ENCODE measurements at places on chromosomes 6 and 20. TPM values are rescaled to one million over a fixed set of nuclear protein-coding genes. Genes with fewer than 3 reads are reported as not detected.

DNA sequence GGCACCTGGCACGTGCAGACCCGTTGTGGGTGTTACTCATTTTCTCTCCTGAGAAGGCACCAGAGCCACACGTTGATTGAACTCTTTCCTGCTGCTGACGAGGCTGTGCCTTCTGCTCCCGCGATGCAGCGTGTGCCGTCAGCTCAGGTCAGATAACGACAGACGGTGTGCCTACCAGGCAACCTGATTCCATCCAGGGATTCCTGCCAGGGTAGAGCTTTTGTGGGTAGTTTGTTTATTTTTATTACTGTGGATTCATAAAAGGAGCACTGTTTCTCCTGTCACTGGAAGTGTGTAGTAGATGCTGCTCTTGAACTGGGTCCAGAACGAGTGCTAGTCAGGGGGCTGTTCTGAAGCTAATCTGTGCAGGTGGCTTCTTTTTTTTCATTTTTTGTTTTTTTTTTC is 20.7 kb downstream of the PRPF6 start:
- DNase-seq: no peak

DNA sequence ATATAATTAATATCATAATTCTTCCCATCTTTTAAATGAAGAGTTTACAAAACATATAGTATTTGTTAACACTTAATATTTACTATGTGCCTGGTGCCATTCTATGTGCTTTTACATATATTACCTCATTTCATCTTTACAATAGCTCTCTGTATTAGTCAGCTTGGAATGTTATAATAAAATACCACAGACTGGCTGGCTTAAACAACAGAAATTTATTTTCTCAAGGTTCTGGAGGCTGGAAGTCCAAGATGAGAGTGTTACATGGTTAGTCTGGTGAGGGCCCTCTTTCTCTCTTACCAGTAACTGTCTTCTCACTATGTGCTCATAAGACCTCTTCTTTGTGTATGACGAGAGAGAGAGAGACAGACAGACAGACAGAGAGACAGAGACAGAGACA is 110.2 kb downstream of the NKAIN2 start:
- no peak for DNase-seq

GRCh38 chr6:30508890-30509736 is 19.8 kb downstream of the HLA-E start:
- no peak for DNase-seq

GRCh38 chr6:150830439-150831165 is 34.9 kb upstream of the MTHFD1L start:
- DNase-seq: no peak

Gene CD93
- polyA plus RNA-seq: 1.8 TPM

GRCh38 chr6:90065173-90065572 is 170.9 kb downstream of the GJA10 start:
- DNase-seq: no peak

DNA sequence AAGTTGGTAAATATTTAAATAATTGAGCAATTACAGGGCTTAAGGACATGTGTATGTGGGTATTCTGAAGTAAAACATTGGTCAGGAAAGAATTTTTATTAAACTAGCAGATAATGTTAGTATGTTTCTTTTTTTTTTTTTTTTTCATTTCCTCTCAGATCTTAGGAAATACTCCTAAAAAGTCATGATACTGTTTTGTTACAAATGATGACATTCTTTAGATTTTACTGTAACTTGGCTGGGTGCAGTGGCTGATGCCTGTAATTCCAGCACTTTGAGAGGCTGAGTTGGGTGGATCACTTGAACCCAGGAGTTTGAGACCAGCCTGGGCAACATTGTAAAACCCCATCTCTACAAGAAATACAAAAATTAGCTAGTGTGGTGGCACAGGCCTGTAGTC is 41.5 kb downstream of the CDC40 start:
- no peak for DNase-seq

DNA sequence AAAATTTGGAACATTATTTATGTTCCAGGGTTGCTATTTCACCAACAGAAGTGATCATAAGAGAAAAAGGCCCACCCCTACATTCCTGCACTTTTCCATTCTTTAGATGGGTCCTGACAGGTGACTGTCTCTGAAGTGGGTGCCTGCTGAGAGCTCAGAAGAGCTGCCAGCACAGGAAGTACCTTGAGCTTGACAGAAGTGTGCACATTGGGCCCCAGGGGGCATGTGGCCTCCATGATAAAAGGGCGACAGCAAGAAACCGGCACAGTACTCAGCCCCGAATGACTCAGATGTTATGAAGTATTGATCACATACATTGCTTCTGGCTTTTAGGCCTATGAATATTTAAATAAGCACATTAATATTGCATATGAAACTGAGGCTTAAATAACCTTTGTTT is 150.4 kb downstream of the PCSK2 start:
- no peak for DNase-seq

Gene CLVS2
- polyA plus RNA-seq: not detected

- DNase-seq: no peak
These were observed 120.7 kb downstream of the DHX35 start for GRCh38 chr20:39082622-39083398.

Gene OPRL1
- polyA plus RNA-seq: not detected

Gene RUNX2
- polyA plus RNA-seq: 0.92 TPM

Gene TFAP2D
- not detected for polyA plus RNA-seq

Gene PYGB
- 163 TPM for polyA plus RNA-seq

Gene CASS4
- 0.60 TPM for polyA plus RNA-seq

DNA sequence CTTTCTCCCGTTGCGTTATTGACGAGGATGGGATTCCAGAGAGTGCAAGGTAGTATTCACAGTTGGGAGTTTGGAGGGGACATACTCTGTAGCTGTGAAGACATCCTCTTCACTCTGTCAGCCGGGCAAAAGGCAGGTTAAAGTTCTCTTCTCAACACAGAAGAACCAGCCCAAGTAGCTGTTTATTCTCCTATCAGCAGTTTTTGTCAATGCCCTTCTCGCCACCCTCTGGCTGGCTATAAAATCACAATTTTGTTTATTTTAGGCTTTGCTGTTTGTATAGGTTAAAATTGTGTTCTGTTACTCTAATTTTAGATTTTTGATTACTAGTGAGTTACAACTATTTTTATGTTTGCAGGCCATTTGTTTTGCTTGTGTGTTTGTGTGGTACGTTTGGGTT is 37.9 kb upstream of the MAS1 start:
- DNase-seq: no peak

GRCh38 chr6:152669895-152670294 is 27.8 kb upstream of the MYCT1 start:
- no peak for DNase-seq

DNA sequence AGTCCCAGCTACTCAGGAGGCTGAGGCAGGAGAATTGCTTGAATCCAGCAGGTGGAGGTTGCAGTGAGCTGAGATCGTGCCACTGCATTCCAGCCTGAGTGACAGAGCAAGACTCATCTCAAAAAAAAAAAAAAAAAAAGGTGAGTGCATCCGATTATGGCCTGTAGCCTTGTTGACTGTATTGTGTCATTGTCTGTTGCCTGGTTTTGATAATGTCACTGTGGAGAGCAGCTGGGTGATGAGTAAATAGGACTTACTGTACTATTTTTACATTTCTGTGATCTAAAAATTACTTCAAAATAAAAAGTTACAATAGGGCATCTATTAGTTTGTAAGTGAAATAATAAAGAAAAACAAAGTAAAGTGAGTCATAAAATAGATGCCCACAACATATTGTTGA is 134.1 kb upstream of the SALL4 start:
- DNase-seq: no peak

DNA sequence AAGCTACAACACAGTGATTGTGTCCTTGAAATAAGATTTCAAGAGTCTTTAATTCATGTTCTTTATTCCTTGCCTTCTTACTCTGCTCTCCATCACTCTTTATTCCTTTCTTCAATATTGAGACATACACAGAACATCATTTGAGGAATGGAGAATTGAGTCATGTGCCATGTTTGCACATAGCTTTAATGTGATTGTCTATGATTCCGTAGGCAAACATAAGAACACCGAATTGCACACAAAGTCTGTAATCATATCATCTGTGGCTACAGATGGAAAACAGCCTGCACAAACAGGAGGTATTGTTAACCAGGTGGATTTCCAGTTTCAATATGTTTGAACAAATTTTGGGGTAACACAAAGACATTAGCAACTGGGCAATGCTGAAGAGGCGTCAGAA is 571.6 kb upstream of the GJE1 start:
- DNase-seq: no peak

Gene RANBP9
- polyA plus RNA-seq: 22.2 TPM

Gene BFSP1
- polyA plus RNA-seq: 0.60 TPM

DNA sequence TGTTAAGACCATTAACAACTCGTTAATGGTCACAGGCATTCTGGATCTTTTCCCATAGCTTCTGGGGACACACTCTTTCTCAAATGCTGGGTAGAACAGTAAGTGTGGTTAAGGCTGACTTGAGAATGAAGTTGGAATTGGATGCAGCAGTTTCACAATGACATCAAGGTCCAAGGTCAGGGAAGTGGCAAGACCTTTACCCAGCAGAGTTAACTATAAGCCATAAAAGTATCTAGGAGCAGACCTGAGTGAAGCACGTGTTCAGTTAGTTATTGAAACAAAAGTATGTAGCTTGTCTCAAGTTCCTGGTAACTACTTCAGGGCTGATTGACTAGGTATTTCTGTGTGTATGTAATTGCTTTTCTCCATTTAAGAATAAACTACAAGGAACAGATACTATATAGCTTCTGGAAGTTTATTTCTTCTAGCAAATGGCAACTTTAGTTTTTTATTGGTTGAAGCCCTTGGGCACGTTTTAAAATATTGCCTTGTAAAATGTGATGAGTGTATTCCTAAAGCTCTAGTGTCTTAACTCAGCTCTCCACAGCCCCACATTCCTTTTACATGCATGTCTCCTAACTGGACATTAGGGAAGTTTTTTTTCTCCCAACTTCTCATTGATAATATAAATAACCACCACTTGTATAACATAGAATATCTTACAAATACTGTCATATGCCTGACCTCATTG is 479.0 kb upstream of the CITED2 start:
- DNase-seq: no peak

Gene SLC35B3
- polyA plus RNA-seq: 28.2 TPM

- no peak for DNase-seq
These were observed 57.8 kb downstream of the OPN5 start for GRCh38 chr6:47839645-47840044.

DNA sequence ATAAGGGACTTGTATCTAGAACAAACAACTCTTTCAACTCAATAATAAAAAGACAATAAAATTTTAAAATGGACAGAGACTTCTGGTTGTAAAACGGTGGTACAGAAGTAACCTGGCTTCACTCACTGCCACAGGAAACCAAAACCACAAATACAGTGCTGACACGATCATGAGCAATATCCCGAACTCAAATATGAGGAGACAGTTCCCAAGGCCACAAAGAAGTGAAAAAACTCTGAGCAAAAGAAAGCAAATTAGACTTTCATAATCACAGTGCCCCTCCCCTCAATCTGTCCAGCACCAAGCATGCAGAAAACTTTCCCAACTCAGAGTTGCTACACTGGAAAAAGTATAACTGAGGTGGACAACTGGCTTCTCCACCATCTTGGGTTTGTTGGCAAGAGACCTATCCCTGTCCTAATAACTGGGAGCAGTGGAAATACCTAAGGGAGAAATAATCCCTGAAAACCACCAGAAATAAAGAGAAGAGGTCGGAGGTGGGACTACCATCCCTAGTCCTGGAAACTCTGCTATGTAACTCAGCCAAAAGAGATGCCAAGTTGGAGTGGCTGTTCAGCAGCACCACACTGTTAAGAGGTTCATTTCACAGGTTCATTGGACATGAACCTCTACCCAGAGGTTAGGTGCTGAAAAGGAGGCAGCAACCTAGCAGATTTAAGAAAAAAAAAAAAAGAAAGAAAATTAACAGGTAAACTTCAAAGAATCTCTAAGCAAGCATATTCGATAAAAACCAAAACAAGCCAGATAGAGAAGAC is 55.5 kb downstream of the REV3L start:
- DNase-seq: no peak

DNA sequence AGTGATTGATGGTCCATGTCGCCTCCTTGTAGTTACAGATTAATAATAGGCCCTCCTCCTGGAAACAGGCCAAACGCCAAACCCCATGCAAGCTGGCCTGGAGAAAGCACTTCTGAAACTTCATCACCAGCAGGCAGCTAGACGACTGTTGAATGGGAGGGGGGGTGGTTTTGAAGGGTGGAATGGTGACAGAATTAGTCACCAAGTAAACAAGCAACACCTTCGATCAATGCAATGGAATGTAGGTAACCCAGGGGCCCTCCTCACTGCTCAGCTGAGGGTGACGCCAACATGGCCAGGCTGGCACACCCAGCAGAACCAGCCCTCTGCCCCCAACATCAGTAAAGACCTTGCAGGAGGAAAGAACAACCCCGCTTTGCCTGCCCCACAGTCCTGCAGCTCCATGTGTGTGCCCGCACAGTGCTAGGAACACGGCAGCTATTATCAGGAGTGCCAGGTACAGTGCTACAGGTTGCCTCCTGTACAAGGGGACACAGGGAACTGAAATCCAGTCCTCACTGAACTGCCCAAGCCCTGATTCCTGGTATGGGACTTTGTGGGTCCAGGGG is 2.7 kb downstream of the BCAS1 start:
- no peak for DNase-seq

- no peak for DNase-seq
These were observed 400.4 kb upstream of the PTCHD4 start for GRCh38 chr6:48511378-48511777.

GRCh38 chr6:52995913-52996645 is 995 bp upstream of the GSTA4 start:
- peak; percentile 67 for DNase-seq

- no peak for DNase-seq
These were observed 36.6 kb downstream of the PTPN1 start for GRCh38 chr20:50546729-50547314.

DNA sequence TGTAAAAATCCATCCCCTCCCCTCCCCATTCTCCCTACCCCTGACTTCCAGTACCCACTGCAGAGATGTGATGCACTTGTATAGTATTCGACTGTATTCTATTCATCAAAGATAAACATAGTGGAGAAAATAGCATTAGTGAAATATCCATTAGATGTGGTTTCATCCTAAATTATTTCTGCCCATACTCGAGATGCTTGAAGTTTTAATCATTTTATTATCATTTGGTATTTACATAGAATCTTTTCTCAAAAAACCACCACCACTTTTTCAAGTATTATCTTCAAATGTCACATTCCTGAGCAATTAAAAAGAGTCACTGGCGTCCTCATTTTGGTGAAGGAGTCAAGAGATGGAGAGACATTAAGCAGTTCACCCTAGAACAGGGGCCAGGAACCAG is 181.9 kb downstream of the HAO1 start:
- no peak for DNase-seq

Gene CD109
- under 0.01 TPM for polyA plus RNA-seq

Gene SRMS
- polyA plus RNA-seq: 0.19 TPM

GRCh38 chr6:109623288-109623687 is 67.7 kb downstream of the AK9 start:
- DNase-seq: no peak

- DNase-seq: no peak
These were observed 177.6 kb downstream of the ARID1B start for GRCh38 chr6:156954816-156955215.

Gene GMDS
- polyA plus RNA-seq: 154 TPM

- DNase-seq: no peak
These were observed 50.2 kb downstream of the TBC1D7 start for GRCh38 chr6:13278164-13278563.
